ENCODE measurements at places on chromosomes 3 and 15.

- DNase-seq, result no peak
Observed at GRCh38 chr3:53166206-53166605, 5.2 kb downstream of the PRKCD start.

DNA sequence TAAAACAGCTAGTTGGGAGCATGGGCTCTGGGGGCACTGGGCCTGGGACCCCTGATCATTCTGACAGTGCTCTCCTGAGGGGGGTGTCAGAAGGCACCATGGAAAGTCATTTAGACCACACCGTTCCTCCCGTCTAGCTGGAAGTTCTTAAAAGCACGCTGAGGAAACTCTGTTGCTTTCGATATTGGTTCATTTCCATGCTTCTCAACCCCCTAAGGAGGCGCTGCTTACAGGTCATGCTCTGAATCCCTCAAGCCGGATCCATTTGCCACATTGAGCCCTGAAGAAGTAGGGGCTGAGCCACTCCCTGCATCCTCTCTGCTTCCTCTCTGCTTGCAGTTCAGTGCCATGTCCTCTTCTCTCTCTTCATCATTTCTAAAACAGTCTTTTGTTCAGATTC is 187.2 kb downstream of the CACNA2D3 start:
- peak; percentile 15 for DNase-seq

- DNase-seq, result peak; percentile 77
Observed at GRCh38 chr3:121748680-121749275, 763 bp downstream of the GOLGB1 start.

- DNase-seq, result no peak
Observed at GRCh38 chr3:46301122-46301835, 52.6 kb upstream of the CCR2 start.

Data from T47D (cell line).